ENCODE measurements at places on chromosomes 7 and 10.

DNA sequence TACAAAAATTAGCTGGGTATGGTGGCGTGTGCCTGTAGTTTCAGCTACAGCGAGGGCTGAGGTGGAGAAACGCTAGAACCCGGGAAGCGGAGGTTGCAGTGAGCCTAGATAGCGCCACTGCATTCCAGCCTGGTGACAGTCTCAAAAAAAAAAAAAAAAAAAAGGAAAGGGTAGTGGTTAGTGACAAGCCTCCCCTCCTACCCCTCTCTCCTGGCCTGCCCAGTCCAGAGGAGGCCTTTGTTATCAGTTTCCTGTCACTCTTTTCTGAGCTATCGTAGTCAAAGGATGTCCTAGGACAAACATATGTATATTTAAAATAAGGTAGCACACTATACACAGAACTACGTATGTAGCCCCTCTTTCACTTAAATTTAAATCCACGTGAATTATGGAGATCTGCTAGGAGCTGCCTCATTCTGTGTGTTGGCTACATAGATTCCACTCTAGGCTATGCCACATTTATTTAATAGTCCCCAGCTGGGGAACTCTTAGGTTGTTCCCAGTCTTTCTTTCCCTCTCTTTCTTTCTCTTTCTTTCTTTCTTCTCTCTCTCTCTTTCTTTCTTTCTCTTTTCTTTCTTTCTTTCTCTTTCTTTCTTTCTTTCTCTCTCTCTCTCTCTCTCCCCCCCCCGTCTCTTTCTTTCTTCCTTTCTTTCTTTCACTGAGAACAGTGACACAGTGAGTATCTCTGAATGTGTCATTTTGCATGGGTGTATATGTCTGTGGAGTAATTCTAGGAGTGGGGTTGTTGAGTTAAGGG lies 3.9 kb downstream of the TSPAN15 start:
- DNase-seq = no peak

DNA sequence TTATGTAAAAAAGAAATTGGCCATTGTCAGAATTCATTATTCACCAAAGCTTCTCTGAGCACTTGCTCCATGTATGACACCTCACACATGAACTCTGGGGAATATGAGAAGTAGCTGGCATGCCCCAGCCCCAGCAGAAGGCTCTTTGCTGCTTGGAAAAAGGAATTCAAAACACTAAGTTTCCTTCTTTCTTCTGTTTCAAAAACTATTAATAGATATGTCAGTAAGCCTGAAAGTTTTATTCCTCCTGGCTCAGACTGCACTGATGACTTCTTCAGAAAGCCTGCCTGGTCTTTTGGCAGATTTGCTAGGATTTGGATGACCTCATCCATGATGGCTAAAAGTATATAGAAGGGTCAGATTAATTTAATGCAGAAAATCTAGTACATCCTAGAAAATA lies 511.0 kb downstream of the GFRA1 start:
- no peak for DNase-seq

GRCh38 chr10:30433306-30433729 lies 666 bp upstream of the MAP3K8 start:
- peak; percentile 41 for DNase-seq

DNA sequence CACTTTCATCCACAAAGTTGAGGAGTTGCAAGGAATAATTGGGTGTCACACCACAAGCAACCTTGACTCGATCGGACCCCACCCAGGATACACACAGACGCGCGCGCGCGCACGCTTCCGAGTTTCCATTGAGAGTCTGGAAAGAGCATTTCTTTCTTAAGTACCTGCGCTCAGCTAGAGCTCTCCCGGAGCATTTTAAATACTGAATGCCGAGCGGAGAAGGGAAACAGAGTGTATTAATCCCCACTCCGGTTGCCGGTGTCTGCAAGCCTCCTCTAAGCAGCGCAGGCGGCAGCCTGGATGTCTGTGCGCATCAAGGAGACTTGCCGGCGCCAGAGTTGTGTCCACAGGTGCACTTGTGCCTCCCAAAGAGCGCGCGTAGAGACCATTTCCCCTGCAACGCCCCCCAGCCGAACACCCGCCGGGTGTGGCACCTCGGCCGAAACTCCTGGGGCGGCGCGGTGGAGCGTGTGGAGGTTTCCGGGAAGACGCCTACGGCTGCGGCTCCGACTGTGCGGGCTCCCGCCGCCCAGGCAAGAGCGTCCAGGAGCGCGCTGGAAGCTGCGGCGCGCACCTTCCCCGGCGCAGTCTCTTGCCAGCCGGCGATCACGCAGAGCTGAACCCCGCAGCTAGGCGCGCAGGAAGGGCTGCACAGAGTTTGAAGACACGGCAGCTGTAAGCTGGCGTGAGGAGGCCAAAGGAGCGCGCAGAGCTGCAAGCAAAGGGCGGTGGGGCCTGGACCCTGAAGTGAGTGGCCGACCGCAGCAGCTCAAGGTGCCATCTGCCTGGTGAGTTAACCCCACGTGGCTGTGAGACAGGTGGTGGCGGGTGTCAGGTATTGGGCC lies 1.1 kb upstream of the FEZF1 start:
- no peak for DNase-seq

DNA sequence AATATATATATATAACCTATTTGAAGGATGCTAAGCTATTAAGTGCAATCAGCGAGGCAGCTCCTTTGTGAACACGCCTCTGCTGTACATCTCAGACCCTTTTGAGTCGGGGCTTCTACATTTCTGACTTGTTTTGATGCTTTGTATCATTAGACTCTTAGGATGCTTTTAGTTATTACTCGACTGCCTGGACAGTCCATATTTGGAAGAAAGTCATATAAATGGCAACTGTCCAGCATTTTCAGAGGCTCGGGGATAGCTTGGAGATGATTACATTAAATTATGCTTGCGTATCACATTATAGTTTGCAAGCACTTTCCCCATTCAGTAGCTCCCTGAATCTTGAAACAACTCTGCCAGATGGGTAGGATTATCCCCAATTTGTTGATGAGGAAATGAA lies 257.9 kb downstream of the PTEN start:
- DNase-seq = no peak

DNA sequence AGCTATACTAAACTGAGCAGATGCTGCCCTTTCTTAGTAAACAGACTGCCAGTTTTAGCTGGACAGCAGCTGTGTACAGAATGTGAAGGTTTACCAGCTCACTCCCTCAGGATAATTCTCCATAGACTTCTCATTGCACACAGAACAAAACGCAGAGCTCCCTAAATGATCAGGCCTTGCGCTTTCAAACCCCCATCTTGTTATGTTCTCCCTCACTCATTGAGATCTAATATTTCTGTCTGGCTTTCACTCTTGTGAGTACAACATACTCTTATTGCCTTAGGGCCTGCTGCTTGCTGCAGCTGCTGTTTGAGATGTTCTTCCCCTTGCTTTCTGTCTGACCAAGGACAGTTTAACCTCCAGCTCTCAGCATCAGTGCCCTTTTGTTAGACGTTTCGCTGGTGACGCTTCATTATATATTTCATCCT lies 17.3 kb downstream of the VWDE start:
- no peak for DNase-seq

DNA sequence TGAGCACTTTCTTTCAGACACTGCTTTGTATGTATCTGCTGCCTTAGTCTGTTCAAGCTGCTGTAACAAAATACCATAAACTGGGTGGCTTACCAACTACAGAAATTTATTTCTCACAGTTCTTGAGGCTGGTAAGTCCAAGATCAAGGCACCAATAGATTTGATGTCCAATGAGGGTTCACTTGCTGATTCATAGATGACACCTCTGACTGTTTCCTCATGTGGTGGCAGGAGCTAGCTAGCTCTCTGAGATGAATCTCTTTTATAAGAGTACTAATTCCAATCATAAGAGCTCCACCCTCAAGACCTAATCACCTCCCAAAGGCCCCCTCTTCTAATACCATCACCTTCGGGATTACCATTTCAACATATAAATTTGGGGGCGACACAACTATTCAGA lies 76.6 kb upstream of the ADO start:
- DNase-seq = peak; percentile 22

GRCh38 chr10:22333975-22334282 lies 11.4 kb upstream of the SPAG6 start:
- DNase-seq = no peak

GRCh38 chr7:23618241-23618640 lies 21.1 kb downstream of the CCDC126 start:
- no peak for DNase-seq

DNA sequence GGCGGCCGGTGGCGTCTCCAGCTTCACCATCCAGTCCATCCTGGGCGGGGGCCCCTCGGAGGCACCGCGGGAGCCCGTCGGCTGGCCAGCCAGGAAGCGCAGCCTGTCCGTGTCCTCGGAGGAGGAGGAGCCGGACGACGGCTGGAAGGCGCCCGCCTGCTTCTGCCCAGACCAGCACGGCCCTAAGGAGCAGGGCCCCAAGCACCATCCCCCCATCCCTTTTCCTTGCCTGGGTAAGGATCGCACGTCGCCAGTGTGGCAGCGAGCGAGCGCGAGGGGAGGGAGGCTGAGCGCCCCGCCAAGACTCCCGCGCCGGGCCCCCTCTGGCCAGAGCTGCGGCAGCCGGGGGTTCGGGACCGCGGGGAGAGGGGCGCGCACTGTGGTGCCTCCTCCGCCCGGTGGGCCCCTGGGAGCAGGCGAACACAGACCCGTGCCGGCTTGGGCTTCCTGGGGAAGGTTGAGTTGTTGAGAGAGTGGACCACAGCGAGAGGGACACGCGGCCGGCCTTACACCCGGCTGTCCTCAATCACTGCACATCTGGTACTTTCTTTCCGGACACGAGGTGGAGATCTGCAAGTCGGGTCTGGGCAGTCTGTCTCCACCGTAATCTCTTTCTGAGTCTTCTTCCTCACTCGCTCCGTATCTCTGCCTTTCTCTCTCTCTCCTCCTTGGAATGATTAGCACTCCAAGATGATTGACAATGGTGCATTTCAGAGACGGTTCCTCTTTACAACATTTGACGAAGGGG lies 652 bp downstream of the HMX2 start:
- DNase-seq = no peak

GRCh38 chr10:12394241-12395033 lies 45.1 kb downstream of the CAMK1D start:
- no peak for DNase-seq

DNA sequence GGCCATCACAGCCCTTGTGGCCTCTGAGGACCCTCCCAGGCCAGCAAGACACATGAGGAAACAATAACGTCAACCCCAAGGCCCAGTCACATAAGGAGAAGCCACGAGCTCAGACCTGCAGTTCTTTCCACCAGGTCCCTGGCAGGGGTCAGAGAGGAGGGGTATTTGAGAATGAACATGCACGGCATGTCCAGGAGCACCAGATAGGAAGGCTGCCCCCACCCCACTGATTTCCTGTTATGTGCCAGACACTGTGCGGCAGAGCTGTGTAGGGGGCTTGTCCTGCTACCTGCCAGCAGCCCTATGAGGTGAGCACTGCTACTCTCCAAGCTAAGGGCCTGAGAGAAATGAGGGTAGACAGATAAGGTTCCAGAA lies 40.7 kb upstream of the ZMIZ1 start:
- no peak for DNase-seq

GRCh38 chr10:62870866-62871265 lies 54.7 kb upstream of the EGR2 start:
- DNase-seq = no peak

GRCh38 chr10:132043861-132044695 lies 21.7 kb upstream of the JAKMIP3 start:
- no peak for DNase-seq

- no peak for DNase-seq
These were observed 437.1 kb downstream of the HTR7 start for GRCh38 chr10:90420637-90421318.

DNA sequence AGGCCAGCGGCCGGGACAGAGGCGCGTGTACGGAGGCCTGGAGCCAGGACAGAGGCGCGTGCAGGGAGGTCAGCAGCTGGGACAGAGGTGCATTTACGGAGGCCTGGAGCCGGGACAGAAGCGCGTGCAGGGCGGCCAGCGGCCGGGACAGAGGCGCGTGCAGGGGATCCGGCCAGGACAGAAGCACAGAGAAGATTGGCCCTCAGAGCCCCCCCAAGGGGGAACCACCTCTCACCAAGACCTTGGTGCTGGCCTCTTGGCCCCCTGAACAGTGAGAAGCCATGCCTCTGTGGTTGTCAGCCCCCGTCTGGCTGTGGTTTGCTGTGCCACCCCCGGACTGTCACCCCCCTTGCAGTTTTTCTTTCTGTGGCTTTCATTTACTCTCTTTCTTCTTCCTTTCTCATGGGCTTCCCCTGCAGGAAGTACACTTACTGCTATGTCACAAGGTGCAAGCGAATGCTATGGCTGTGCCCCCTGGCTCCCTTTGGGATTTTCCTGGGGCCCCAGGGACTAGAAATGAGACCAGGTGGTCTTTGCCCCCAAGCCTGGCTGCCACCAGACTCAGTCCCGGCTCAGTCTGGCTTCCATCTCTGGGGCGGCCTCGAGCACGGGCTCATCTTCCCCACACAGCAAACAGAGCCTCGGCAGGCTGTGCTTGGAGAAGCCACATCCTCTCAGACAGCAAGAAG lies 41.1 kb downstream of the INSIG1 start:
- no peak for DNase-seq

DNA sequence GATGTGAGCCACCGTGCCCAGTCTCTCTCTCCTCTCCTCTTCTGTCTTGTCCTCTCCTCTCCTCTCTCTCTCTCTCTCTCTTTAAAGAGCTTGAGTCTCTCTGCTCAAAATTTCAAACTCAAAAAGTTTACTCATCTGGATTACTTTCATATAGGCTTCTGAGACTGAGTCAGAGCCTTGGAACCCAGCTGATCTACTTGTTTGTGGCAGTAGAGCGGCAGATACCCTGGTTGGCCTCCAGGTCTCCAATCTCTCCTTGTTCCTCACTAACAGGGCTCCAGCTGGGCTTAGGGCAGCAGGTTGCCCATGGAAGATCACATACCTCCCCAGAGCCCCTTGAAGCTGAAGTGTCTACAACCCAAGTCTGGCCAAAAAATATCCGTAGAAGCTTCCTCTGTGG lies 51.0 kb downstream of the HHEX start:
- DNase-seq = no peak

- DNase-seq = no peak
These were observed 70.3 kb downstream of the CCSER2 start for GRCh38 chr10:84398696-84399095.

DNA sequence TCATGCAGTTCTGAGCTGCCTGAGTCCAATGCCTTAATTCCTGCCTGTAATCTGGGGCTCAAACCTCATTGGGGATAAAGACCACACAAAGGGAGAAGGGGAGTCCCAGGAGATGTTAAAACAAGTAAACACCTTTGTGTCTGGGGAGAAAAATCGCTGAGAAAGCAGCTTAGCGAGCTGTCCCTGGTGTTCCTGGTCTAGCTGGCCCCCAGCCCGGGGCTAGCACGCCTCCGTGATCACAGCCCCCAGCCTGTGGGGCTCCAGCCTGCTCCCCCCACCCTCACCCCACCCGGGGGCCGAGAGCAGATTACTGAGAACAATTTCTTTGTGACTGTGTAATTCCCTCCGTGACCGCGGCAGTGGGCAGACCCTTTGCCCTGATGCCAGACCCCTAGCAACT lies 24.8 kb downstream of the DPCD start:
- no peak for DNase-seq

GRCh38 chr10:113498997-113499396 lies 53.9 kb upstream of the HABP2 start:
- DNase-seq = no peak

- DNase-seq = no peak
These were observed 72.2 kb upstream of the COL13A1 start for GRCh38 chr10:69729326-69730048.

All from CD4-positive, alpha-beta T cell treated with Interleukin-2 at 100 ng/mL for 4 hours (primary cell).